ENCODE measurements at places on chromosomes 3 and 15. TPM values are rescaled to one million over a fixed set of nuclear protein-coding genes. Genes with fewer than 3 reads are reported as not detected.
A peak's percentile ranks its signal among the peaks of the same experiment; 100 is the strongest.

DNA sequence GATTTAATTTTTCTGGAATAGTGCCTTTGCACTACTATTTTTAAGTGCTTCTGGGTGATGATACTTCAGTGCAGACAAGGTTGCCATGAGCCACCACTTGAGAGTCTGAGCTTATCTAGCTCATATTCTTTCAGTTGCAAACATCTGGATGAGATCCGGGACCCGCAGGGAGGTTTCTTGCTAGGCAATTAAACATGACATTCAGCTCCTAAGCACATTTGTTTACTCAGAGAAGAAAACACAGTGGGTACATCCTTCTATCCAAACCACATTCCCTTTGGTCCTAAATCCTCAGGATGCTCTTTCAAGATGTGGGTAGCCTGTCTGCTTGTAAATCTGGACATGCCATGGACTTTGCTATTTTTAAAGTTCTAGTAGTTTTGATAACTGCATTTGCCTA is 12.0 kb downstream of the PLSCR1 start:
- peak; percentile 42 for DNase-seq

DNA sequence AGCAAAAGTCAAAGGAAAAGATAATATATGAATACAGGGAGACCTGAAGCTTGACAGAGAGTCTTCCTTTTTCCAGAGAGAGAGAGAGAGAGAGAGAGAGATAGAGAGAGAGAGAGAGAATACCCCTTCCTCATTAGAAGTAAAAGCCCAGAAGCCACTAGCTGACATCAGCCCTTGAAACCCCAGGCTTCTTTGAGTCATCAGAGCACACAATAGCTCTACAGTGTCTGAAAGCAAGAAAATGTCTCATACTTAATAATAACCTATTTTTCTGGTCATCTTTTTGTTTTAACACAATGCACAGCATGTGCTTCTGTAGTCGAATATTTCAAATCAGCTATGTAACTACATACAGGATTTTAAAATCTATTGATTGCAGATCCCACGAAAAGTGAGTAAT is 109.2 kb upstream of the NANOGP8 start:
- DNase-seq: no peak

DNA sequence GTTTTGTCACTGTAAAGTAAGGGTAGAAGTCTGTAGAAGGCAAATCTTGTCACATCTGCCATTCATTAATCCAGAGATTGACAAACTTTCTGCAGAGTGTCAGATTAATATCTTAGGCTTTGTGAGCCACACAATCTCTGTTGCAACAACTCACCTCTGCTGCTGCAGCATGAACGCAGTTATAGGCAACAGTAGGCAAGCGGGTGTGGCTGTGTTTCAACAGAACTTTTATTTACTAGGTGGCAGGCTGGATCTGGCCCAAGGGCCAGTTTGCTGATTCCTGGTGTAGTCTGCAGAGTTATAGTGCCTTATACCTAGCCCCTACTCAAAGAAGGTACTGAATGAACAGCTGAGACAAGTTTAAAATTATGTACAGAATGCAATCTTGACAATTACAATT is 396.7 kb downstream of the FOXP1 start:
- no peak for DNase-seq

DNA sequence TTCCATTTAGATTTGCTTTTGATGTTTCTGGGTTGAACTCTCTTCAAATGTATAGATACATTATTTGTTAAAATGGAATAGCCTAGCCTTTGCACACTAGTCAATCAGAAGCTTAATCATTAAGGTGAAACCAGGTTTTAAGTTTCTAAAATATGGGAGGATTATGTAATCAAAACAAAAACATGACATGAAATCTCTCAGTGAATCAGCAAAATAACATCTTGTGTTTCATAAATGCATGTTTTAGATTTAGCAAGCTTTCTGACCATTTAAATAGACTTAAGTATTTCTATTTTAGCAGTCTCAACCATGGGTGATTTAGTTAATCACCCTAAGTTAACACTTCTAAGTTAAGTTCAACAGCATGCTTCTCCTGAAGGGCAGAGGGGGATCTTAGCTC is 11.3 kb downstream of the GTF2E1 start:
- DNase-seq: no peak

Gene HYKK
- 1.6 TPM for total RNA-seq

Gene SST
- total RNA-seq: not detected

Data from activated CD4-positive, alpha-beta T cell treated with anti-CD3 and anti-CD28 coated beads, Interleukin-2, amount 10 ng/mL, durations not matched to agents 24 days and 14 days (primary cell).